ENCODE measurements at places on chromosomes 16 and 17.

DNA sequence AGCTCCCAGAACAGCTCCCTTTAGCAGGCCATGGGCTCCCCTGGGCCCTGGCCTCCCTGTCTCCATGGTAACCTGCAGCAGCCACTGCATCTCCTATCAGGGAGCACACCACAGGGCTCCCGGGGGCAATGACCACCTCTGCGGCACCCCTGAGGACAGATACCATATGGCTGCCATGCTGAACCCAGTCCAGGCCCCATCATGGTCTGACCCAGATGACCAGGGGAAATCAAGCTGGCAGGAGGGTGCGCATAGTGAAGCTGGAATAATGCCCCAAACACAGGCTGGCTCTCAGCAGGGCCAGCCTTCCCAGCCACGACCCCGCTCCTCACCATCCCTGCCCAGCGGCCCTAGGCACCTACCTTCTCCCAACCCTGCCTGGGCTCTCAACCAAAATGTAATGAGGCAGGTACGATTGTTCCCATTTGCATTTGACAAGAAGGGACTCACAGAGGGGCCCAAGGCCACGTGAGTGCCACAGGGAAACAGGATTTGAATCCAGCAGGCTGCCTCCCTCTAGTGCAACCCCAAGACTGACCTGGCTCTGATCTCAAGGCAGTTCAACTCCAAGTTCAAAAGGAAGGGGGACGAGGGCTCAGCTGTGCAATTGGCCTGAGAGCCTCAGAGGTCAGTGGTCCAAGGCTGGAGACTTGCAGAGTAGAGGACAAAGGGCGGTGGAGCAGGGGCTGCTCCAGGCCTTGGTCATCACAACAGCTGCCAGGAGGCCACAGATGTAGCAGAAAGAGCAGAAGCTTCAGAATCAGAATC is 2.4 kb downstream of the RUNDC3A start:
- DNase-seq, result no peak

GRCh38 chr16:11624636-11625607 is 38.2 kb upstream of the LITAF start:
- no peak for DNase-seq

DNA sequence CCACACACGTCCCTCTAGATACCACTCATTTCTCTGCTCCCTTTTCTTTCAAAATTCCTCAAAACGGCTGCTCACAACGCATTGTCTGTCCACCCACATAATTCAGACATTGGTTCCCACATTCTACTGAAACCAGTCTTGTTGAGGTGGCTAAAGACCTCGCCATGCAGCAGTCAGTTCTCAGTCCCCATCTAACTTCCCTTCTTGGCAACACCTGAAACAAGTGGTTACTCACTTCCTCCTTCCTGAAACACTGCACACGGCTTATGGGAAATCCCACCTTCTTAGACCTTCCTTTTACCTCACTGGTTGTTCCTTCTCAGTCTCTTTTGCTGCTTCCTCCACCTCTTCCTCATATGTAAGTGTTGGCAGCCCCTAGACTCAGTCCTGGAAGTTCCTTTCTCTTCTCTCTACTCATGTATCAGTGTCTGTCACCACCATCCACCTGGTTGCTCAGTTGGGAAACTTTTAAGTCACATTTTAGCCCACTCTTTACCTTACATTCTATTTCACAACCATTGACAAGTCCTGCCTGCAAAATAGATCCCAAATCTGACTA is 277.1 kb downstream of the CEP112 start:
- DNase-seq, result no peak

DNA sequence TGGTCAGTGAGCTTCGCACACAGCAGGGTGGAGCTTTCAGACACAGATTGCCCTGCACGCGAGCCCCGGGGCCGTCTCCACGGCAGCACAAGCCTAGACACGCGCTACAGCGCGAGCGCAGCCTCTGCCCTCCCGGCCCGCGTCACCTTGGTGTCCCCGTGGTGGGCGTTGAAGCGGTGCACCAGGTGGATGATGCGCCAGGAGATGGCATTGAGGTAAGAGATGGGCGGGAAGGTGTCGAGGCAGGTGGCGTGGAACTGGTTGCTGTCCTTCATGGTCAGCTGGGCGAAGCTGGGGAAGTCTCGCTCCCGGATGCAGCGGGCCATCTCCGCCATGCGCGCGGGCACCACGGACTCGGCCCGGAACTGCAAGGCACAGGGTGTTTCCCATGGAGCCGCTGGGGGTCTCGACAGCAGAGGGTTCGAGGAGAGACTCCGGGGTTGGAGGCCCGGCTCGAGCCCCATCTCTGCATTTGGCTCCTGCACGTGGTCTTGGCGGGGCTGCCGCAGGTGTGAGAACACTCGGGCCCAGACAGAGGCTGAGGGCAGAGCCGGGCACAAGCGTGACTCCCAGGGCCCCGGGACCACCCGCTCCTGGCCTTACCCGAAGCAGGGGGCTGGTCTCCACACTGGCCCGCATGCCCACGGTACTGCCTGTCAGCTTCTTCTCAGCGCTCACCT is 4.3 kb upstream of the CYBA start:
- DNase-seq, result no peak

DNA sequence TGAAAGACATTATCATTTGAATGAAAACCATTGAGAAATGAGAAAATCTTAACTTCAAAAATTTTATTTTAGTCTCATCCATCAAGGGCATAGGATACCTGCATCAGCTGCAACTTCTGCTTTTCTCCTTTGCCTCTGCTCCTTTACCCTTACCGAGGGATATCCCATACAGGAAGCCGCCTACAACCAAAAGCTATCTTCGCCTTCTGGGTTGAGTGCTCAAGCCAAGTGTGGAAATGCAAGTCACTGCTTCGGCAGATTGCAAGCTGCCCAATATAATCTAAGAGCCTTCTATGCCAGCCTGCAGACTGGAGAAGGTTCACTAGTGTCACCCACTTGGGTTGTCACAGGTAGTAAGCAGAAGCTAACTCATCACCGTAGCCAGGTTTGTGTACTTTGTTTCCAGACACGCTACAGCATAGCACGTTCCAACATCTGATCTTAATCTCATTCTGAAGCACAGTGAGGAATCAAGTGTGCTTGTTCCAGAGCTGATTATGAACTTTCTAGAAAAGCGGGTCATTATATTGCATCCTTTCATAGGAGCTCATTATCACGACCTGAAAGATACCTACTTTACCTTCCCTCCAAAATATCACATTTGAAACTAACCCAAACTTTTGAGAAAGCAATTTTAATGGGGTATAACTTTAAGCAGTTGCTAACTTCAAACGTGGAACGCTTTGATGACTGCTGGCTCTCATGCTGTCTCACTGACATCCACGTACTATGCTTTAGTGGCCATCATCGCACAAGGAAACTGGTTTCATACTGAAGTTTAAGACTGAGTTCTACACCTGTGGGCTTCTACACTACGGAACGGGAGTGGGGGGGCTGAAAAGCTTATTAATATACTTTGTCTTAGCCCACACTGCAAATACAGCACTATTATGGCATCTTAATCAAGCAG is 8.0 kb upstream of the UNK start:
- DNase-seq, result no peak

GRCh38 chr17:42233994-42234393 is 39.7 kb upstream of the GHDC start:
- DNase-seq, result no peak

- no peak for DNase-seq
These were observed 21.5 kb downstream of the MYH11 start for GRCh38 chr16:15835136-15835878.

DNA sequence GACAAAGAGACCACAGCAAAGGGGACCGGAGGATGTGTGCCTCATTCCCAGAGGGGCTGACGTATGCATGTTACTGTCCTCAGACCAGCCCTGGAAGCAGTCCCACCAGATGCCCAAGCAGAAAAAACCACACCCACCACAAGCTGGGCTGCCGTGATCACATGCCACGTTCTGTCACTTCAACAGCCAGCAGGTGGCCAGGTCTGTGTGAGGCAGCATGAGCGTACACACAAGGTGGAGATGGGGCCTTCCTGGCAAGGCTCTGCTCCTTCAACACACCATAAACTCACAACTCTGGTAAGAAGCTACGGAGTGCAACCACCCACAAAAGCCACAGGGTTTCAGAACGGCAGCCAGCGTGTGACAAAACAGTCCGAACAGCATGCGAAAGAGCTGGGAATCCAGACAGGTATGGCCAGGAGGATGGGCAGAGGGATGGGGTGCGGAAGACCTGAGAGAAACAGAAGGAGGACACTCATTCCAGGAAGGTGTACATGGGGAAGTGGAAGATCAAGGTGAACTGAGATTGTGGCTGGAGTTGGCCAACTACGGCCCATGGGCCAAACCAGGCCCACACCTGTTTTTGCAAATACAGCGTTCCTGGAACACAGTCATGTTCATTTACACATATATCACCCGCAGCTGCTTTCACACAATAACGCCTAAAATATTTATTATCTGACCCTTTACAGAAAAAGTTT is 27.9 kb downstream of the MBTPS1 start:
- DNase-seq, result no peak

GRCh38 chr17:77382356-77382911 is 241.7 kb downstream of the SEC14L1 start:
- no peak for DNase-seq

GRCh38 chr17:73017658-73018057 is 74.8 kb downstream of the SLC39A11 start:
- DNase-seq, result no peak

DNA sequence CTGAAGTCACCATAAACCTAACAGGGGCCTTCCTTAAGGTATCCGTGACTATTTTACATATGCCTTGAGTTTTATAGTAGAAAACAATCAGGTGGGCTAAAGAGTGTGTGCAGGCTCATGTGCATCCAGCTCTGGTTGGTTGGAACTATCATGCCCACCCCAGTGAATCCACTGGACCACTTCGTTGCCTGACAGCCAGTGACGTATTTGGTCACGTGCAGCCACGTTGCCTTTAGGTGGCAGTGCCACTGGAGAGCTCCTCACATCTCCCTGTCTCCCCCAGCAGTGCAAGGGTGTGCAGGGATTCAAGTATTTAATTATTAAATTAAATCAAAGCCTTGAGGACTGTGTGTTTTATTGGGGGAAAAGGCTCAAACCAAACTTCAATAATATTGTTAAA is 42.1 kb upstream of the DNAH17 start:
- DNase-seq, result no peak

DNA sequence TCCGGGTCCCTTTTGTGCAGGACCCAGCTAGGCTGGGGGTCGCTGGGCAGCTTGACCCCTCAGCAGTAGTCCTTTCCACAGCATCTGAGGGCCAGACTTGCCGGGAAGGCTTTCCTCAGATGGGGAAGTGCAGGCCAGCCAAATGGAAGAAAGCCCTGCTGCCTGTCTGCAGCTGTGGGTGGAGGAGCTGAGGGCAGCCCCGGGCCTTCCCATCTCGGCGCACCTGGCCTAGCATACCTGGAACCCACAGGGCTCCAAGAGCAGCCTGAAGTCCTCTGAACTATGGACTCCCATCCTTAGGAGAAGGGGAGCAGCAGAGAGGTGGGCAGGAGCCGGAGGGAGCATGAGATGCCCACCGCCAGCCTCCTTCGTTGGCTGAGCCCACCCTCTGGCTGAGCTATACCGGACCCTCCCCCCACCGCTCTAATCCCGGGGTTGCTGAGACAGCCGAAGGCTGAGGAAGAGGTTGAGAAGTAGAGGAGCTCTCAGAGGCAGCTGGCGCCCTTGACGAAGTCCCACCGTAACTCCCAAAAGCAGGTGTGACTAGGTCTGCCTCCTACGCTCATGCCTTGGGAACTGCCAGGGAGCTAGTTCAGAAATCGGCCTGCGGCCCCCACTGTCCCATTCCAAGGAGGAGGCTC is 13.2 kb downstream of the UBALD2 start:
- no peak for DNase-seq

GRCh38 chr16:57284209-57284951 is at the start of gene PLLP:
Gene PLLP, minus strand, starts transcription at chr16:57284672. Its CDS starts 132 bp downstream, at chr16:57284540.
- peak; percentile 89 for DNase-seq

DNA sequence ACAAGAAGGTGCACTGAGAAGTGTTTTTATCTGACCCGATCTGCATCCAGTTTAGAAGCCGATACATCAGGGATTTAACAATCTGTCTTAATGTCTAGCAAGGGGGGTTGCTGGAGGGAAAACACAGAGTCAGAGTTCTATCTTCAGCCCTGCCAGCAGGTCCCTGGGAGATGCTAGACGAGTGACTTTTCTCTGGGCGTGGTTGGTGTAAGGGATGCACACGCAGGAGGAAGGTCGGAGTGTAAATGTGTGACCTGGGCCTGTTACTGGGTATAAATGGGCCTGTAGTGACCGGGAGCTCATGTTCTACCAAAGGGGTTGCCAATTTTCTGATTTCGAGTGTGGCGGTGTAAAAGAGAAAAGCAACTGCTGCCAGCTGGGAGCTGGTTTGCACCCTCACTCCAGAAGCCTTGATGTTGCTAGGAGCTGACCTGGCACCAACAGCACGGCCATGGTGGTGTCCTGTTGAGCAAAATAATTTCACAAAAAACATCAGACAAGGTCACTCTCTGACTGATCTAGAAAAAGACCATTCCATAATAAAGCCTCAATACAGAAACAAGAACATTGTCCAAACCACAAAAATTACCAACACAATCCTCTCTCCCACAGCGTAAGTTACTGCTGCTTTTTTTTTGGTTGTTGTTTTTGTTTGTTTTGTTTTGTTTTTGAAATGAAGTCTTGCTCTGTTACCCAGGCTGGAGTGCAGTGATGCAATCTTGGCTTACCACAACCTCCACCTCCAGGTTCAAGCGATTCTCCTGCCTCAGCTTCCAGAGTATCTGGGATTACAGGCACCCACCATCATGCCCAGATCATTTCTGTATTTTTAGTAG is 1.3 kb upstream of the KCTD13 start:
- no peak for DNase-seq

GRCh38 chr17:48738803-48739526 is 10.4 kb upstream of the HOXB13 start:
- no peak for DNase-seq

GRCh38 chr17:8372422-8372821 is 4.1 kb downstream of the KRABD2 start:
- DNase-seq, result no peak

GRCh38 chr16:89847940-89848297 is 19.6 kb downstream of the SPIRE2 start:
- DNase-seq, result no peak

- DNase-seq, result no peak
These were observed 1.4 kb downstream of the GPR139 start for GRCh38 chr16:20072146-20072873.

GRCh38 chr17:64774888-64775540 is 112.9 kb upstream of the SMURF2 start:
- no peak for DNase-seq

- no peak for DNase-seq
These were observed 14.8 kb upstream of the CDH11 start for GRCh38 chr16:65136681-65137080.

DNA sequence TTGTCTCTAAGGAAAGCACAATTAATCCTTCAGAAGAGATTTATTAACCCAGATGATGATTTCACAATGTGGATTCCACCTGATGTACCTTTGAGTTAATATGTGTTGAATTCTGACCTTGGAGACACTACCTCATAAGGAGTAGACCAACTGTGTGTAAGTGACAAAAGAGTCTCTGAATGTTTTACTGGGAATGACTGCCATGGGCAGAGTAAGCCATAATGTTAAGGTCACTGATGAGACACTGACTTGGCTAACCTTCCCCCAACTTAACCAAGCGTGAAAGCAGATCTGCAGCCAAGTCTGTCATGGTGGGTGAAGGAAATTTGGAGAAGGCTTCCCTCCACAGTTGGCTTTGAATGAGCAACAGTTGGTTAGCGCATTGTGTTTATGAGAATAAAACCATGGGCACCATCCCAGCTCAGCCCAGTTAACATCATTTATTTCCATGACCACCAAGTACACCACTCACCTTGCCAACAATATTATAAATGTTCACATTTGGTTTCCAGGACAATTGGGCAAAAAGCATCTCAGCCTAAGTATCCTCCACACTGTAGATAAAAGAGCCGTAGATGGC is 618.5 kb downstream of the KCNJ2 start:
- no peak for DNase-seq

GRCh38 chr17:2191785-2192184 is 111.8 kb downstream of the SMG6 start:
- no peak for DNase-seq

All from frontal cortex (tissue), 4 donors.